GM13977 (cell line): ENCODE measurements at places on chromosomes 5 and 9.

DNA sequence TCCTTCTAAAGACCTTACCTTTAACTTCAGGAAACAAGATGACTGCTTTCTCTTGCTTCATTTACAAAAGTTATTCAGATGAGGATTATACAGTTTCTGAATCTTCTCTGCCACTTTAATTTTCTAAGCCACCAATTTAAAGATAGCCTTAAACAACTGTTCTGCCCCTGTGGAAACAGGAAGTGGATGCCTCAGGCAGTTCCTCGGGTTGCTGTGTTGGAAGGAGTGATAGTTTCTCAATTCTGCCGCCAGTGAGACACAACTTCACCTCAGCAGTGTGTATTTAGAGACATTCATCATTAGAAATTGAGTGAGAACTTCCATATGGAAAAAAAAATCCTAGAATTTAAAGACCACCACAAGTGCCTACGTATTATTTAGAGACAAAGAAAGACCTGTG is 475.1 kb upstream of the WWC1 start:
- DNase-seq = no peak

DNA sequence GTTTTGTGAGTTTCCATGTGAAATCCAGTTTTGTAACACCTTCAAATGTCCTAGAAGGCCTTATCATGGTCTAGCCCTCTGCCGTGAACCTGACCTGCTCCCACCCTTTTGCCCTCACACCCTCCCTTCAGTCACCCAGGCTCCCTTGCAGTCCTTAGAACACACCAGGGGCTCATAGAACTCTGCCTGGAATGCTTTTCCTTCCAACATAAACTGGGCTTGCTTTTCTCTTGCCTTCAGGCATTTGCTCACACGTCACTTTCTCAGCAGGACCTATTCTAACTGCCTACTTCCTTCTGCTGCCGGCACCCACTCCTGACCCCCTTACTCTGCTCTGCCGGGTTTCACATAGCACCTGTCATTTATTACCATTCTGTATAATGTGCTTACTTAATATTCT is 111.9 kb downstream of the PDE8B start:
- no peak for DNase-seq

DNA sequence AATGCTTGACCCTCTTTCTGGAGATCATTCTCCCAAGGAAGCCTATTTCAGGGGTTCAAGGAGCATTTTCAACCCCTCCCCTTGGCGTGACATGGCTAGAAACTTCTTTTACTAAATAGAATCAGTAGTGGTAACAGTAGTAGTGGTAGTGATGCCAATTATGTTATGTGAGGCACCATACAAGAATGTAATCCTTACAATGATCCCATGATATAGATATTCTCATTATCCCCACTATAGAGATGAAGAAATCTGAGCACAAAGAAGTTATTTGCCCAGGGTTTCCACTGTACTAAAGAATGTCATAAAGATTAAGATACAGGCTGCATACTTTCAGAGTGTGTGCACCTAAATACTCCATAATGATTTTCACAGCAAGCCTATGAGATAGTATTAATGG is 155.4 kb upstream of the CLINT1 start:
- DNase-seq = no peak

- peak; percentile 51 for DNase-seq
These were observed 9.5 kb downstream of the OTP start for GRCh38 chr5:77628840-77629508.

DNA sequence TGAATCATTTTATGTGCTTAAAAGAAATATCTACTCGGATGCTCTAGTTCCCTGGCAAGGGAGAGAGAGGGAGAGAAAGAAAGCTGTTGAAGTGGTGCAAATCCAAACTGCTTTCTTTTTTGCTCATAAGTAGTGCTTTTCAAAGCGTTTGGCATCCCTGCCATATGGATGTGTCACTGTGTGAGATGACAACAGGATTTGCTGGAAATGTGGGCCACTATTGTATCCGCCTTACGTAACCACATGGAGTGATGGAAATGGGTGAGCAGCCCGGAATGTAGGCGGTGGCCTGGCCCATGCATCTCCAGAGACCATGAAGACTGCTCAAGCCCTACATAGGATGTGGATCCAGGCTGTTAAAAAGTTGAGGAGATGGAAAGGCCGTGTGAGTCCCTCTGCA is 30.8 kb downstream of the TJP2 start:
- DNase-seq = no peak

GRCh38 chr5:74020503-74020902 is 394.5 kb downstream of the ARHGEF28 start:
- no peak for DNase-seq

DNA sequence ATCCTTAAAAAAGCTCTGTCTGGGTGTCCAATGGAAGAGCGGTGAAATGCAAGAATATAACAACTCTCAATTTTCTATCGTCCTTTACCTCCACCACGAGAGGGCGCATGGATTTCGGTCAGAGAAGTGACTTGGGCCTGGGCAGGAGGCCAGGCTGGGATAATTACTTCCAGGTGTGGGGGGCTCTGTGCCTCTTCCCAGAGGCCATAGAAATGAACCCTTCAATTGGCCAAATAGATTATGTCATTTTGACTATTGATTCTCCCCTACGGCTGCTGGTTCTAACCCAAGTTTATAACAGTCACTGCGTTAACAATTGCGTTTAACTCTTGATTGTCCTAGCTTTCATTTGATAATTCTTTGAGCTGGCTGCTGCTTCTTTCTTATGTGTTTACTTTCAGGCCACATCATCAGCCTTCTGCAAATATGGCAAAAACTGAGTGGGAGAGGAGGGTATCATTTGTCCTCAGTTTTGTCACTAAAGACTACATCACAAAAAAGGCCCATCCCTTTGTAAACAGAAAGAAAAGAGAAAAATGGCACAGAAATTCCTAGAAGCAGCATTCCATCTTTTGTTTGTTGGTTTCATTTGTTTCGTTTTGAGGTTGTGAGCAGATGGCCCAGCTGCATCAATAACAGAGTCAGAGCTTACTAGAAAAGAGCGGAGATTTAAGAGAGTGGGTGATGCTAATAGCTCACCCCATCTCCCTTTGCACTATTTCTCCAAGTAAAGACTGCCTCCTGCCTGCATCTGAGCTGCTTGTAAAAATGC is 45.4 kb upstream of the ZFR start:
- DNase-seq = peak; percentile 62

DNA sequence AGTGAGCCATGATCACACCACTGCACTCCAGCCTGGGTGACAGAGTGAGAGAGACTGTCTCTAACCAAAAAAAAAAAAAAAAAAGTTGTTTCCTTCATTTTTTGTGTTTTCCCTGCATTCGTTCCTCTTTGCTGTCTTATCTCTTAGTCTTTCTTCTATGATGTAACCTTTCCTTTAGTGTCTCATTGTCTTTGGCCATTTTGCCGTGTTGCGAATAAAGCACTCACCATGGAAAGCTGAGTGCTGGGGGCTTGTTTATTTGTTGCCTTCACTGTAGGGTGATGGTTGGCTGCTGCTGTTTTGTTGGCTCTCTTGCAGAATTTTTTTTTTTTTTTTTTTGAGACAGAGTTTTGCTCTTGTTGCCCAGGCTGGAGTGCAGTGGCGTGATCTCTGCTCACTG is 7.7 kb downstream of the EHMT1 start:
- no peak for DNase-seq

DNA sequence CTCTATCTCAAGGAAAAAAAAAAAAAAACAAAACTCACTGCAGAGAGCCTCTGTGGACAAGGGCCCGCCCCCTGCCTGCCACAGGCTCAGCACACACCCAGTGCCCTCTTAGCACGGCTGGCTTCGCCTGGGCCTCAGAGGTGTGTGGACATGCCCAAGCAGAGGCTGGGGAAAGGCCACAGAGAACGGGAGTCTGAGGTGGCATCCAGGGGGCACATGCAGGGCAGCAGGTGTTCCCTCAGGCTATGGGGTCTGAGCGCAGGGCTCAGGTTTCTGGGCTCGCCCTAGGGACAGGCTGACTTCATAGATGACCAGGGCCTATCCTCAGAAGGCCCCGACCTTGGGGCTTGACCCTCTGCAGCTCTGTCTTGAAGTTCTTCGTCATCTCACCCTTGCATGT is 138.7 kb downstream of the ZNF354C start:
- no peak for DNase-seq

DNA sequence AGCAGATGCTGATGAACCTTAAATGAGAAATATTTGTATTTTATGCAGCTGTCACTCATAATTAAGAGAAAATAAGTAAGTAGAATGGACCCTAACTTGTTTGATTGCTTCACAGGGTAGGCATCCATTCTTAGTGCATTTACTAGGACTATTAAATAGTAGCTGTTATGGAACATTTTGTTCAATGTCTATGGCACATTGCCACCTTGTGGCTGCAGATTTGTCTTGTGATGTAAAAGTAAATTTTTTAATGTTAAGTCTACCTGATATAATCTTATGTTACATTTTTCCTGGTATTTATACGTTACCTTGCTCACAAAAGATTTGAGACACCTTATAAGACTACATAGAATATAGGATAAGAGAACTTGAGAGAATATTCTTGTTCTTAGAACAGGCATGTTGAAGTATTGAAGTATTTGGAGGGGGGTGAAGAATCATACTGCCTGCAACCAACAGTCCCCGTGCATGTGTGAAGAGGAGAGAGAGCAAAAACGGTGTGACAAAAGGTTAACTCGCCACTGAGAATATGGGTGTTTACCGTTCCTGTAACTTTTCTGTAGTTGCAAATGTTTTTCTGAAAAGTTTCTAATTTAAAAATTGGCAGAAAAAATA is 161.1 kb downstream of the MAST4 start:
- peak; percentile 53 for DNase-seq

DNA sequence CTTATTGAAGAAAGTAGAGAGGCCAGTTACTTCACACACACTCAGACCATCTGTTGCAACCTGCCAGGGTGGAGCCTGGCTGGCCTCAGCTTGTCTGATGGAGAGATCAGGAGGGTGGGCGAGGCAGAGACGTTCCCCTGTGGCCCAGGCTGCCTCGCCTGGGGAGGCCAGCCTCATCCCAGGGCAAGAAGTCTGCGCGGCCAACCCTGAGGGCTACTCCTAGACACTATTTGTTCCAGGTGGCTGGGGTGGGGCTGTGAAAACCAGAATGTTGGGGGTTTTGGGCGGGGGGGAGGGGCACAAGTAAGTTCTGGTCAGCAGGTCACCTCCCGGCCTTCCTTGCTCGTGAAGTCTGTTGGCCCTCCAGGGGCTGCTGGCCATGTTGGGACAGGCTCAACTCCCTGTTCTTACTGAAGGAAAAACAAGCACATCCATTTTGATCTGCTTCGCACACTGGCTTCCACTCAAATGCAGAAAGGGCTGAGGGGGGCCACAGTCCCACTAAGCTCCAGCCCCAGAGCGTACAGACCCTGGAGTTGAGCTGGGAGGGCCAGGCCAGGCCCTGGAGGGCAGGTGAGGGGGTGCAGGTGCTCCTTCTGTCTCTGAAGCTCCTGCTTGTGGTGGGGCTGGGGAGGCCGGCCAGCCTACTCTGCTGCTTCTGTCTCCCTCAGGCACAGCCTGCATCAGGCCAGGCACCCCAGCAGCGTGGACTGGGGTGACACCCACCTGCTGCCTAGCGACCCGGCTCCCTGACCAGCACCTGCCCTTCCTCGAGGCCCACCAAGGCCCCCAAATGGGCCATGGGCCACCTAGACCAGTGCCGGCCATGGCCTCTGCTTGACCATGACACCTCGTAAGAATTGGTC is 46.6 kb downstream of the SECISBP2 start:
- DNase-seq = no peak

GRCh38 chr5:94517490-94518488 is 100.6 kb downstream of the KIAA0825 start:
- DNase-seq = no peak
